ENCODE measurements at places on chromosomes 5 and 9.

GRCh38 chr9:34985311-34985899 is 4.1 kb upstream of the DNAJB5 start:
- DNase-seq: peak; percentile 76

DNA sequence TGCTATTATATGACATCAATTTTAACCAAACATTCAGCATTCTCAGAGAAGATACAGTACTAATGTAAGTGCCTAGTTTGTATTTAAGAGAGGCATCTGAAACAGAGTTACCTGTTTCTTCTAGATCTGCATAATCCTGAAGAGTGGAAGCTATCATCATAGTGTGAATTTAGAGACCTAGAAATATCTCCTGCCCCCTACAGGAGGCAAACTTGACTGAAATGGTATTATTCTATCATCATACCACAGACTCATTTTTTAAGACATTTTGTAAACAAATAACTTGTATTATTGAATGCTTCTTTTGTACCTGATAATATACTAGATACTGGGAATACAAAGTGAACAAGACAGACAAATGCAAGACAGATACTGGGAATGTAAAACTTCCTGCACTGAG is 216.8 kb upstream of the RPS23 start:
- no peak for DNase-seq

DNA sequence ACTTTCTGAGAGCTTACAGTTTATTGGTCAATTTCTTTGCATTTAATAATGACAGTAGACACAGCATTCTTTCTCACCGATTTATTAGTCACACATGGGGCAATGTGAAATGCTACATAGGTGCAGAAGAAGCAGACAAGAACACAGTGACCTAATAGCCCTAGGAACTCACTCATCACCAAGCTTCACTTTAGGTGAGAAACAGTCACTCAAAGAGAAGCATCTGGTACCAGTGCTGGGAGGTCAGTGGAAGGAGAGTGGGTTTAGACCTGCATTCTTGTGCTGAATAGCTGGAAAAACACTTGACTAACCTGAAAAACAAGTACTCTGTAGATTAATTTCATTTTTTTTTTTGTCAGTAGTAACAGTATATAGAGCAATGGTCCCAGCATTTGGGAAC is 179.6 kb downstream of the GRIA1 start:
- no peak for DNase-seq

GRCh38 chr5:115559524-115559923 is 14.9 kb upstream of the FEM1C start:
- DNase-seq: no peak

DNA sequence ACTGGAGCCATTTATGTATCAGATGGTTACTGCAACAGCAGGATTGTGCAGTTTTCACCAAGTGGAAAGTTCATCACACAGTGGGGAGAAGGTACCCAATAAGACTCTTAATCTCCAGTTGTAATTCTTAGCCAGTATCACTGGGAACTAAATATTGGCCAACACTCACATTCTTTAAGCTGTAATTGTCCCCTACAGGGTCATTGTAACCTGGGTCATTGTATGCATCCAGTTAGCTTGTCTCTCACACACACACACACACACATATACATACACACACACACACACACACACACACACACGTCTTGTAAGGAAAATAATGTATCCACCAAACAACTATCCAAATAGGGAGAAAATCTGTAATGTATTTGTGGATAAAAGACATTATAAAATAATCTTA is 113.0 kb downstream of the GIN1 start:
- no peak for DNase-seq

DNA sequence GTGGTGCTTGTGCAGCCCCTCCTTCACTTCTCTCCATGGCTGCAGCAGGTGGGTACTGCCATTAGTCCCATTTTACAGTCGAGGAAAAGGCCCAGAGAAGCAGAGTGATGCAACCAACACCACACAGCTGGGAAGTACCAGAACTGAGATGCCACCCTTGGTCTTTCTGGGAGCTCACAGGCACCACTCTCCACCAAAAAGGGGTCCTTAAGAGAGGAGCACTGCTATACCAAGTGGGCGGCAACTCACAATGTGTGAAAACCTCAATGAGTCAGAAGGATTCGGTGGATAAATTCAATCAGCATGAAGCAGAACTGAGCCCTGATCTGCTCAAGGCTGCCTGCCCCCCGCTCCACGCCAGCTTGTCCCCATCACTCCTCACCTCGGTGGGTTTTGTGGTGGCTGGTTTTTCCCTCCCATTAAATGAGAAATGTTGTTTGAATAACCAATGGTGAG is 213.7 kb downstream of the FSTL4 start:
- DNase-seq: peak; percentile 81

- DNase-seq: no peak
Observed at GRCh38 chr9:136028760-136029470, 66.2 kb downstream of the NACC2 start.

GRCh38 chr9:27457445-27457844 is 66.6 kb upstream of the IFNK start:
- peak; percentile 8 for DNase-seq

DNA sequence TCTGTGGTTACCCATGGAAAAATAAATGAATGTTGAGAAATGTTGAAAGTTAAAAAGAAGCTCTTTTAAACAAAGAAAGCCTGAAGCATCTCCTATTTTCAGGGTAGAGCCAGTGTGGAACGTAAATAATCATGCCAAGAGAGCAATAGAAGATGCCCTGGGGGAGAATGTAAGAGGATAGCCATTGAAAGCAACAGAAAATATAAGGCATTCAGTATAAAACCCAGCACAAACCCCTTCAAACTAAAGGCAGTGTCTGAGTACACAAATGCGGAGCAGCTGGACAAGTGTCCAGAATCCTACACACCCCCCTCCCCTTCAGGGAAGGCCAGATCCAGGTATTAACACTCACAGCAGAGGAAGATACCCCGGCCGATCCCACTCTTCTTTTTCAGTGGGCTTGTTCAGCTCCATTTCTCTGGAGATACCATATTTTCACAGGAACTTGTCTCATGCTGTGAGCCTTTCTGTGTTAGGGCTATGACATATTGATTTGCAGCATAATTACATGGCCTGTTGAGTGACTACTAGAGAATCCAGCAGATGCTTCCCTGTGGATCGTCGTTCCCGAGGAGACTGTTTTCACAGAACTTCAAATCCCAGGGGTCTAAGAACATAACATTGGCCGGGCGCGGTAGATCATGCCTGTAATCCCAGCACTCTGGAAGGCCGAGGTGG is 101.2 kb downstream of the PLK2 start:
- DNase-seq: no peak

- no peak for DNase-seq
Observed at GRCh38 chr5:28580616-28581015, 1542.2 kb upstream of the CDH9 start.

DNA sequence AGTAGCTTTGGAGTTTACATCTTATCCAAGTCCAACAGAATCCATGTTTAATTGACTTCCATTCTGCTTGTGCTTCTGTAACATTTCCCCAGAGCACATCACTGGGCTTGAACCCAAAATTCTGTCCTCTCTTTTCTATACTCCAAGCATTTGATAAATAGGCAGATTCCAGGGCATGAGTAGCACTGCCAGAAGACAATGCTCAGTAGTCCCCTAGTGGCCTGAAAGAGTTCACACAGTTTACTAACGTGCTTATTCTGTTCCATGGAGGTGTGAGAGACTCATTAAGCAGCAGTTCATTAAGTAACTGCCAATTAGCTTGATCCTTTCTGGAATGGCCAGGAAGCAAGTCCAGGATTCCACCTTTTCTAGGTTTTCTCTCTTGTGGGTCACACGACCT is 9.4 kb upstream of the GABRA6 start:
- DNase-seq: no peak

- DNase-seq: no peak
Observed at GRCh38 chr5:78983601-78984438, 1.3 kb downstream of the ARSB start.

GRCh38 chr5:32507738-32508434 is 63.3 kb upstream of the ZFR start:
- no peak for DNase-seq

- no peak for DNase-seq
Observed at GRCh38 chr9:134192311-134192950, 28.1 kb upstream of the RNU6ATAC start.

- DNase-seq: no peak
Observed at GRCh38 chr5:42852826-42853225, 41.1 kb upstream of the SELENOP start.

DNA sequence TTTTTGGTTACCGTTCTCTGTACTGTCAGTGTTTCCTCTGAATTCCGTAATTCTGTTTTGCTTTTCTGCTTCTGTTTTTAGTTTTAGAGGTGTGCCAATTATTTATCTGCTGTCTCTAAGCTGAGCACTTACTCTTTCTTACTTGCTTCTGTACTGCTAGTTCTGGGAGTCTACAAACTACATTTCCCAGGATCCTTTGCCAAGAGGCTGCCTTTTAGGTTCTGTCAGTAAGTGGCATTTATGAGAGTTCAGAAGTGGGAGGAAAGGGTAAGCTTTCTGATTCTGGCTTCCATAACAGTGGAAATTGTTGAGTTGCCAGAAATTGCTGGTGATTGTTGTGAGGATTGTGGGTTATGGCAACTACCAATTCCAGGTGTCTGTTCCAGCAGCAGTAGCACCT is 102.4 kb downstream of the OSTF1 start:
- no peak for DNase-seq

All from stimulated activated naive CD8-positive, alpha-beta T cell treated with anti-CD3 and anti-CD28 coated beads, Interleukin-15, Interleukin-2, amounts not matched to agents 100 U/mL and 50 U/mL, for 24 hours (primary cell).